ENCODE measurements at places on chromosomes 6 and 20. TPM values are rescaled to one million over a fixed set of nuclear protein-coding genes. Genes with fewer than 3 reads are reported as not detected.

PFDN4 gene
- total RNA-seq, result 51.6 TPM

EEF1A1 gene
- 6,372 TPM for total RNA-seq

NXT1 gene
- total RNA-seq, result 12.6 TPM

DZANK1 gene
- 6.4 TPM for total RNA-seq

LPA gene
- 1.9 TPM for total RNA-seq

PHACTR3 gene
- total RNA-seq, result 37.0 TPM

DNAH8 gene
- total RNA-seq, result not detected

POPDC3 gene
- total RNA-seq, result 10.9 TPM

- no peaks in the 10 kb centered on the region for H3K4me1 ChIP-seq
- no peak overlapping the region for H3K27ac ChIP-seq
- no peak for DNase-seq
- H3K27me3 ChIP-seq, result peaks cover 6% of the 10 kb centered on the region
- H3K4me3 ChIP-seq, result no peak overlapping the region
Measured at GRCh38 chr6:52829046-52829817, 11.4 kb downstream of the GSTA5 start.

- peaks cover 5% of the 10 kb centered on the region for H3K36me3 ChIP-seq
- H3K4me3 ChIP-seq, result no peak overlapping the region
- no peaks in the 10 kb centered on the region for H3K4me1 ChIP-seq
- no peak overlapping the region for H3K27ac ChIP-seq
Measured at GRCh38 chr6:46053039-46053933, 37.6 kb upstream of the CLIC5 start.

DNA sequence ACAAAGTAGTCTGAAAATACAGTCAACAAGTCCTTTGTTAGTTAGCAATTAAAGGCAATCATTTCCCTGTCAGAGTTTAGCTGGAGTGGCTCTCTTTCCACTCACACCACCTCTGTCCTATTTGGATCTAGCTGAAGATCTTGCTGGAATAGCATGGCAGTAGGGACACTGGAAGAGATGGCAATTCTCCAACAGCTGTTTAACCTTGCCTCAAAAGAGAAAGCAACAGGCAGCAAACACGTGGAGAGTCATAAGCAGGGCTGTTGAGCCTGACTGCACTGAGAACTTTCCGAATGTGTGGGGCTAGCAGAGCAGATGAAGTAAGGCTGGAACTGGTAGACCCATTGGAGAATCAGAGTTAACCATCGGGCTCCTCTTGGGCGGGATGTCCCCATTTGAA is 38.0 kb upstream of the PRSS35 start:
- H3K27ac ChIP-seq, result no peak overlapping the region
- no peak for DNase-seq
- no peaks in the 10 kb centered on the region for H3K36me3 ChIP-seq
- no peaks in the 10 kb centered on the region for H3K4me1 ChIP-seq
- no peak overlapping the region for H3K4me3 ChIP-seq

- H3K27ac ChIP-seq, result peak overlapping the region; percentile 89
- DNase-seq, result no peak
- no peaks in the 10 kb centered on the region for H3K36me3 ChIP-seq
- peaks cover 8% of the 10 kb centered on the region for H3K4me1 ChIP-seq
- H3K4me3 ChIP-seq, result peak overlapping the region; percentile 8
Measured at GRCh38 chr6:152368751-152369624, 268.2 kb downstream of the SYNE1 start.

GRCh38 chr6:73519926-73520687 is 725 bp downstream of the EEF1A1 start:
- peaks cover 19% of the 10 kb centered on the region for H3K36me3 ChIP-seq
- H3K27ac ChIP-seq, result peak overlapping the region; percentile 100
- peaks cover 18% of the 10 kb centered on the region for H3K4me1 ChIP-seq
- peak; percentile 94 for DNase-seq
- H3K4me3 ChIP-seq, result peak overlapping the region; percentile 86

DNA sequence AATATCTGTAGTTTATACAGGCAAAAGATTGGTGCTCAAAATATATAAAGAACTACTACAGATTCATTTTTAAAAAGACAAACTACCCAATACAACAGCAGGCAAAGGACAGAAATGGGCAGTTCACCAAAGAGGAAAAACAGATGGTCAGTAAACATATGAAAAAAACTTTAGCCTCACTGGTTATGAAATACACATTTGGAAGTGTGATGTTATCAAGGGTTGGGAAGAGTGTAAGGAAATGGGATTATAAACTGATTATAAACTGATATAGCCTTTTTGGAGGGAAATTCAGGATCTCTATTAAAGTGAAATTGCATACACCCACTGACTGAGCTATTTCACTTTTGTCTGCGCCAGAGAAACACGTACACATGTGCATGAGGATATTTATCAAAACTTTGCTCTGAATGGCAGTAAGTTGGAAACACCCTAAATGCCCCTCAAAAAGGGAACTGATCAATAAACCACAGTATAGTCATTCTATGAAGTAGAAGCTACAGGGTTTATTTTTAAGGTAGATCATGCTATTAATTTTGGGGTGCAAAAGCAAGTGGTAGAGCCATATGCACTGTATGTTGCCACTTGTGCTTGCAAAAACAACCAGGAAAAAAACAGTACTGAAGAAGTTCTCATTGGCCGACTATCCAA is 32.2 kb upstream of the ARFGEF2 start:
- H3K27me3 ChIP-seq, result peaks cover 3% of the 10 kb centered on the region
- no peak overlapping the region for H3K4me3 ChIP-seq
- H3K36me3 ChIP-seq, result peaks cover 5% of the 10 kb centered on the region
- H3K4me1 ChIP-seq, result peaks cover 5% of the 10 kb centered on the region
- no peak overlapping the region for H3K27ac ChIP-seq
- DNase-seq, result no peak

DNA sequence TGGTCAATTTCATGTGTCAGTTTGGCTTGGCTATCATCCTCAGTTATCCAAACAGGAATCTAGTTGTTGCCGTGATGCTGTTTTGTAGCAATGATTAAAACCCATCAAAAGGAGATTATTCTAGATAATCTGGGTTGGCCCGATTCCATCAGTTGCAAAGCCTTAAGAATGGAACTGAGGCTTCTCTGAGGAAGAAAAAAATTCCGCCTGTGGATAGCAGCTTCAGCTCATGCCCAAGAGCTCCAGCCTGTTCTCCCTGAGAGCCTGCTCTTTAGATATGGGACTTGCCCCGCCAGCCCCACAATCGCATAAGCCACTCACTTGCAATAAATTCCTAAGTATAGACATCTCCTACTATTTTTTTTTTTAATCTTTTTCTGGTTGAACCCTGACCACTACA is 61.5 kb downstream of the SEL1L2 start:
- DNase-seq, result no peak
- no peaks in the 10 kb centered on the region for H3K36me3 ChIP-seq
- H3K4me1 ChIP-seq, result no peaks in the 10 kb centered on the region

GRCh38 chr20:16689906-16690305 is 39.9 kb upstream of the SNRPB2 start:
- DNase-seq, result no peak
- H3K27me3 ChIP-seq, result no peaks in the 10 kb centered on the region
- no peaks in the 10 kb centered on the region for H3K36me3 ChIP-seq
- peaks cover 16% of the 10 kb centered on the region for H3K4me1 ChIP-seq

DNA sequence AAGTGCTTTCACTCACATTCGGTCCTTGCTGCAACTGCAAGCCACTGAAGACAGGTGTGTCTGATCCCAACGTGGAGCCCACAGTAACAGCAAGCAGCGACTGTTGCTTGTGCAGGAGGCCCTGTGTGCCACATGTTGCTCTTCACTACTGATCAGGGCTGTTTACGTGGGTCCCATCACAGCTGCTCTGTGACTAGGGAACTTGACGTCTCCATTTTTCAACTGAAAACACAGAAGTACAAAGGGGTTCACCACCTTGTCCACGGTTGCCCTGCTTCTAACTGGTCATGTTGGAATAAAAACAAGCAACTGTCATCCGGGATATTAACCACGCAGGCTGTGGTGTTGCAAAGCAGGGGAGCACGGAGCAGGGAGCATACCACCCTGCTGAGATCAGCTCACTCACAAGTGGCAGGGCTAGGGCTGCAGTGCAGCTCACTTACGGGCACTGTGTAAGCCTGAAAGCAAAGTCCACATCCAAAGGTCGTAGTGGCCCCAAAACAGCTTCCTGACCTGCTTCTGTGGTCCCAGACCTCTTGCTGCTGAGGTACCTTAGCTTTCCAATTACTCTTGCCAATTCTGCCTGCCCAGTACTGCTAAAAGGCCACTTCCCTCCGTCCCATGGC is 105.8 kb upstream of the DUSP22 start:
- no peaks in the 10 kb centered on the region for H3K36me3 ChIP-seq
- DNase-seq, result no peak
- H3K27ac ChIP-seq, result no peak overlapping the region
- H3K27me3 ChIP-seq, result peaks cover 5% of the 10 kb centered on the region
- H3K4me1 ChIP-seq, result peaks cover 7% of the 10 kb centered on the region

DNA sequence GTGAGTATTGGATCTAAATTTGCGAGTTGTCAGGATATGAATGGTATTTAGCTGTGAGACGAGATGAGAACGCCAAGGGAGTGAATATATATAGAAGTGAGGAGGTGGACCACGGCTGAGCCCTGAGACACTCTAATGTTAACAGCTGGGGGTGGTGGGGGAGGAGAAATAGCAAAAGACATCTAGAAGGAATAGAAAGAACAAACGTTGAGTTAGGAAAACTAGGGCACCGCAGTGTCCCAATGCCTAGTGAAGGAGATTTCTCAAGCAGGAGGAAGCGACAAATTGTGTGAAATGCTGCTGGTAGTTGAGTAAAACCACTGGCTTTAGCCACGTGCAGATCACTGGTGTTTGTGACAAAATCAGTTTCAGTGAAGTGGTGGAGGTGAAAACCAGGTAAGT is 56.9 kb downstream of the CD164 start:
- H3K4me1 ChIP-seq, result no peaks in the 10 kb centered on the region
- H3K4me3 ChIP-seq, result no peak overlapping the region
- no peaks in the 10 kb centered on the region for H3K27me3 ChIP-seq
- DNase-seq, result no peak
- no peaks in the 10 kb centered on the region for H3K36me3 ChIP-seq

DNA sequence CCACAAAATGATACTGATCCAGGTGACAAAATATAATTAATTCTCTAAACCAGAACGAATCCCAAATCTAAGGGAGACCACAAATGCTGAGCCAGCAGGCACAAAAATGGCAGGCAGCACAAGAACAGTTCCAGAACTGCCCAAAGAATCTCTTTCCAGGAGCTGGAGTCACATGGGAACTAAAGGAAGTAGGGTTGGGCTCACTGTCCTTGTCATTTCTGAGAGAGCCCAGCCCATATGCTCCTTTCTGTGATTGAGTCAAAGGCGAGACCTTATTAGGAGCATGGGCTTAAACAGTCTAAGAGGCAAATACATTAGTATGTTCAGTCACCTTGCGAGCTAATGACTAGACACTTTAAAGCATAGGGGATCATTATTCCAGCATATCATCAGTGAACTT is 327.6 kb upstream of the ARID1B start:
- H3K4me1 ChIP-seq, result peaks cover 5% of the 10 kb centered on the region
- no peak overlapping the region for H3K27ac ChIP-seq
- H3K36me3 ChIP-seq, result no peaks in the 10 kb centered on the region
- H3K4me3 ChIP-seq, result no peak overlapping the region

DNA sequence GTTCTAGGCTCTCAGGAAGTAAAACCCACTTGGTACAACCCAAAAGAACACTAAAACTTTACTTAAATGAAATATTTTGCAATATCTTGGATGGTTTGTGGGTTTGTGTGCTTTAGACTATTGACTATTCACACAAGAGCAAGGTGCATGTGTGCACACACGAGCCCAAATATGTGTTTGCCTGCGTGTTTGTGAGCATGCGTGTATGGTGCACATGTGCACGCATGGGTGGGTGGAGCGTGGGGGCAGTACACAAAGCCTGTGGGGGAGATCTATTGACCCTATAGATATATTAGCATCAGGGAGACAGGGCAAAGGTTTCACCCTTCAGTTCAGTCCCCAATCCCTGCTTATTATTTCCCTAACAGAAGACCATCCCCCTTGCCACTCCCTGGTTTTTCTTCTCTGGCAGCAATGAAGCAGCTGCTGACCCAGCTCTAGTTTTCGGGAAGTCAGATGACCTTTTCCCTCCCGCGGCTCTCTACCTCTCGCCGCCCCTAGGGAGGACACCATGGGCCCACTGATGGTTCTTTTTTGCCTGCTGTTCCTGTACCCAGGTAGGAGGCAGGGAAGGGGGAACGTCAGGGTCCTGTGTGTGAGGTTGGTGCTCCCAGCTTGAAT is at the start of gene C2:
Gene C2 (plus strand): TSS at position 476 of the 621 bp plus-strand sequence. CDS start 36 bp downstream, at position 512.
- no peaks in the 10 kb centered on the region for H3K4me1 ChIP-seq
- no peaks in the 10 kb centered on the region for H3K36me3 ChIP-seq

- no peak for DNase-seq
- no peak overlapping the region for H3K4me3 ChIP-seq
- H3K36me3 ChIP-seq, result no peaks in the 10 kb centered on the region
- no peaks in the 10 kb centered on the region for H3K27me3 ChIP-seq
- H3K4me1 ChIP-seq, result no peaks in the 10 kb centered on the region
Measured at GRCh38 chr6:30029588-30029987, 31.5 kb upstream of the POLR1H start.

- no peak overlapping the region for H3K4me3 ChIP-seq
- peaks cover 4% of the 10 kb centered on the region for H3K27me3 ChIP-seq
- no peaks in the 10 kb centered on the region for H3K36me3 ChIP-seq
- H3K27ac ChIP-seq, result no peak overlapping the region
- H3K4me1 ChIP-seq, result peaks cover 6% of the 10 kb centered on the region
Measured at GRCh38 chr20:46108435-46108841, 9.7 kb upstream of the CD40 start.

DNA sequence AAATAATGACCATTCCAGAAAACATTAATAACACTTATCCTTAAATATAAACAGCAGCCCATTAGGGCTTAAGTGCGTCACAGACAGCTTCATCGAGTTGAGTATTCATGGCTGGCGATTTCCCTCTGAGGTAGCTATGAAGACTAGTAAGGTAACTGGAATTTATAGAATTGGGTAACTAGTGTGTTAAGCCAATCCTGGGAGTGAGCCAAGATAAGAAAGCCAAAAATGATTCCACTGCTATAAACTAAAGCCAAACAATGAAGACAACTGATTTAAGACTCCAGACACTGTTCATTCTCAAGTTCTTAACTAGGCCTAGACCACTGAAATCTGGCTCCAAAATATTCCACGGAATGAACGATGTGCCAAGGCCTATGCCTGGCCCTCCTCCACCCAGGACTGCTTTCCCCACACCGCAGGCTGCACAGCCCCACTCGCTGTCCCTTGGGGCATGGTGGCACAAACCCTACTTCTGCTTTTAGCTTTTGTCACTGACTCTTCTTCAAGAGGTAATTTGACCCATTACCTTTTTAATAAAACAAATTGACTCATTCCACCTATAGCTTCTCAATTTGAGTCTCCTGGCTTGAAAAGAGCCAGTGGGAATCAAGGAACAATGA is 66.0 kb downstream of the BLOC1S5 start:
- H3K36me3 ChIP-seq, result no peaks in the 10 kb centered on the region
- H3K27me3 ChIP-seq, result no peaks in the 10 kb centered on the region
- DNase-seq, result no peak
- H3K4me1 ChIP-seq, result peaks cover 2% of the 10 kb centered on the region
- no peak overlapping the region for H3K4me3 ChIP-seq
- H3K27ac ChIP-seq, result no peak overlapping the region

- no peak overlapping the region for H3K4me3 ChIP-seq
- no peak for DNase-seq
- H3K36me3 ChIP-seq, result peaks cover 8% of the 10 kb centered on the region
- H3K27me3 ChIP-seq, result no peaks in the 10 kb centered on the region
- no peak overlapping the region for H3K27ac ChIP-seq
Measured at GRCh38 chr6:143708889-143709288, 31.1 kb downstream of the PHACTR2 start.

Measured in glutamatergic neuron (in vitro differentiated cells).